Putamen (tissue), 1 donor: ENCODE measurements at places on chromosomes 2 and 18.

DNA sequence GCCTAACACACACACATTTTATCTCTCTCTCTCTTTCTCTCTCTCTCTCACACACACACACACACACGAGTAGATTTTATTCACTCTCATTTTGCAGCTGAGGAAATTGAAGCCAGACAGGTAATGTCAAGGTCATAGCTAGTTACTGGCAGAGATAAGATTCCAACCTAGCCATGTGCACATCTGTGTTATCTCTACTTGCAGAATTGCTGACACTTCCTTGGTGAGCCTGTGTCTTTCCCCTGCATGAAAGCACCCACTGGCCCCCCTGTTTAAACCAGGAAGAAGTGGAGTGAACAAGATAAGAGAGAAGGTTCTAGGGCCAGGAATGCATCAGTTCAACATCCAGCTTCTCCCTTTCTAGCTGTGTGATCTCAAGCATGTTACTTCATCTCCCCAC lies 423.7 kb downstream of the TXNL1 start:
- DNase-seq: no peak

- no peak for DNase-seq
Measured at GRCh38 chr2:215535741-215536140, 99.9 kb upstream of the FN1 start.

DNA sequence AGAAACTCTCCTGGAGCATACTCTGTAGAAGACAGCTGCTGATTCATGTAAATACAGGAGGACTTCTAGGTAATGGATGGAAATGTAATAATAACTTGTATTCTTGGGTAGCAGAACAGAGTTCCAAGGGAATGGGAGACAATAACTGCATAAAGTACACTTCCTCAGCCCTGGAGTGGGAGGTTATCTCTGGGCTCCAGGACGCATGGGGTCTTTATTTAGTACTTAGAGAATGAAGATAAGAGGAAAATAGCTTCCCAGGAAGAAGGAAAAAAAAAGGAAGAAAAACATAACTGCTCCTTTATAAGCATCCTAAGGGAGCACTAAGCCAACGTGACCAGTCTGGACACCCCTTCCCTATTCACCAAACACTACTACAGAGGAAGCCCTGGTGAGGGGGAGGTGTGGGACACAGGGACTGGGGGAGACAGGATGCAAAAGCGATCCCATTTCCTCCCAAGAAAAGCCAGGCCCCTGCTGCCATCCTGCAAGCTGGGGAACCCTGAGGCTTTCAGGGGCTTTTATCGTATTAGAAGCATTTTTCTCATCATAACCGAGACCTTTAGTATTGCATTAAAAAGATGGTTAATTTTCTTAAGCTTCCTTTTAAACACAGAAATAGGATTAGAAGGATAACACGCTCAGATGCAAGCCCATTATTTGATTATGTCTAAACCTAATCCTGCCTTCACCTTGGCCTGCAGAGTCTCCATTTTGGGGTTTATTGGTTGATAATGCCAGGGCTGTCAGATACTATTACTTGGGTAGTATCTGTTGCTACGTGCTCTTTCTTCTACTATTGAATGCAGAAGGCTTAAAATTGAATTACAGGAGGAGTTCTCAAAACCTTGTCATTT lies 78.5 kb downstream of the KLF7 start:
- no peak for DNase-seq

DNA sequence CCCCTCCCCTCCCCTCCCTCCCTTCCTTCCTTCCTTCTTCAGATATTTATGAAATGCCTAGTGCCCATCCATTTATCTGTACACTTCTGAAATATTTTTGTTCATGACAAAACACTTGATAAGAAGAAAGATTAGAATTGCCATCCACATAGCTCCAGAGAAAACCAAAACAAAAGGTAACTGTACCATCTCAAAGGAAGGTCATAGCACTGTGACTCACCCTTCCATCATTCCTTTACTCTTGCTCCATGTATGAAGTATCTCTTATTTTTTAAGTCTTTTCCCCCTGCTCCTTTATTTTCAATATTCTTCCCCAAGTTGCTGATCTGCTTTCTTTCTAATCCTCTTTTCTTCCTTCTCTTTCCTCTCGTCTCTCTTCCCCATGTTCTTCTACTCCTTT lies 9.9 kb downstream of the CNTNAP5 start:
- DNase-seq: no peak

DNA sequence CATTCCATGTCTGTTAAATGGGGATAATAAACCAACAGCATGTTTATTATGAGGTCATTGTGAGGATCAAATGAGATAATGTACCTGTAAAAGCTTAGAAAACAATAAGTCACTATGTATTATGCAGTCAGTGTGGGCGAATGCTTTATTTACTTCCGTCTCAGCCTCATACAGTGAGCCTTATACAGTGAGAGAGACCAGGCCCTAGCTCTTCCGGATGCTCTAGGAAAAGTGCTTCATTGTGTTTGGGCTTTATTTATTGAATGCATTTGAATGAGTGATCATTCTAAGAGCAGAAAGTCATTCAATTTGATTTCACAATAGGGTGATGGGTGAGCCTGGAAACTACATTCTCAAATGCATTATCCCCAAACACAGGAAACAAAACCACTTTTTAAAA lies 603.9 kb upstream of the FANCL start:
- no peak for DNase-seq

- no peak for DNase-seq
Measured at GRCh38 chr2:223459328-223459939, 142.7 kb downstream of the SCG2 start.

DNA sequence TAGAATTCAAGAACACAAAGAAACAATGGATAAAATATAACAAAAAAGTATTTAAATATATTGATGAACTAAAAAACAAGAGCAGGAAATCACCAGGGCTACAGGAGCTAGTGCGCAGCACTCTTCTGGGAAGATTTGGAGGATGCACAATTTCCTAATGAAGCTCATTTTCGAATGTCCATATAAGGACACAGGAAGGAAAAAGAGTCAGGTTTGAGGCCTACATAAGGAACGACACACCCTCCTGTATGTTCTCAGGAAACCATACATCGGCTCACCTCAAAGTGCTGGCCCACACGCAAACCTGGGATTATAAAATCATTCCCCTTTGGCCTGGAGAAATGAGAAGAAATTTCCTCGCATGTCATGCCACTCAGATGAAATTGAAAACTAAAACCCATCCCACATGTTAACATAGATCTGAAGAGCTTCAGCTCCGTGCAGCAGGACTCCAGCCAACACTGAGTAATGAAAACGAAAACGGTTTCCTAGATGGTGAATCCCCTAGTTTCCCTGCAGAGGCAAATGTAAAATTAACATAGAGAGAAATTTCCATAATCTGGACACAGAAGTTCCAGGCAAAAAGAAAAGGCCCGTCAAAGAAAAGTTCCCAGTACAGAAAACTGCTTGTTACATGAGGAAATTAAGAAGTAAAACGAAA lies 825.8 kb downstream of the SOCS6 start:
- DNase-seq: no peak

DNA sequence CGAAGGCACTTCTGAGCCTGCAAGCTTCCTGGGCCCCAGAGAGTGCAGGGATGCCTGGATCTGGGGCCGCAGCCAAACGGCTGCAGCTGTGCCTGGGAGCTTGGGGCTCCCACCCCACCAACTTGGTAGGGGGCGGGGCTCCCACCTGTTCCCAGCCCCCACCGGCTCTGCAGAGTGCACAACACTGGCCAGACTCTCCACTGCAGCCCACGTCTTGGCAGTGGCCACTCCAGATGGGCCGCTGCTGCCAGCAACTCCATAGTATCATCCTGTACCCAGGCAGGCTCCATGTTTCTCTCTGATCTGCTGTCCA lies 9.9 kb downstream of the DYSF start:
- DNase-seq: no peak

- DNase-seq: no peak
Measured at GRCh38 chr2:207974216-207974605, 51.1 kb downstream of the PLEKHM3 start.

GRCh38 chr2:48328159-48328809 lies 201.7 kb upstream of the STON1 start:
- no peak for DNase-seq

DNA sequence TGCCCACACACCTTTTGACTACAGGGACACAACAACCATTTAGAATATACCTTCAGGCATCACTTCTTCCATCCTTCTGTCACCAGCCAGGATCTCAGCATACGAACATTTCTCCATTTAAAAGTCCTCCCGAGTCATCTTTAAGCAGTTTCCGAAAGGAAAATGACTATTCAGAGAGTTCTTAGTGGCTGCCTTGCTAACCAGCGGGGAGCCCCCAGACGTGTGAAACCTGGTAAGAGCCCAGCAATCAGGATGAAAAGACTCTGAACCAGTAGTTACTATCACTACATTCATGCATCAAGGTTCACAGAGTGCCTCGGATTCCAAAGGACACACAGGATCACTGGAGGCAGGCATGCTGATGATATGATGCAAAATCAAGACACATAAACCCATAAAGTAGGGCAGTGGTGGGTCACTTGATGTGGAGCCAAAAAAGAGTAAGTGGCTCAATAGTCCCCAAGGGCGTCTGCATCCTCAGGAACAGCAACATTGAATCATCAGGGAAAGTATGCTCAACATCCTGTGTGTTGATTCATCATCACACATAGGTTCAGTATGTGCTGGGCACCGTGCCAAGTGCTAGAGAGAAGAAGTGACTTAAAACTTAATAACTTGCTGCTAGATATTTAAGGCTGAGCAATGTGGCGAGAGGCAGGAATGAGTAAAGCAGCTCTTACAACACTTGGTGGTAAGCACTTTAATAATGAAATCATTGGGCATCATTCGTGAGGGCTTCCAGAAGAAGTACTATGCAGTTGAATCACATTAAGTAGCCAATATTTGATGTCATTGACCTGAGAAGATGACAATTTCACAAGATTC lies 4.4 kb downstream of the CCL20 start:
- DNase-seq: peak; percentile 47

DNA sequence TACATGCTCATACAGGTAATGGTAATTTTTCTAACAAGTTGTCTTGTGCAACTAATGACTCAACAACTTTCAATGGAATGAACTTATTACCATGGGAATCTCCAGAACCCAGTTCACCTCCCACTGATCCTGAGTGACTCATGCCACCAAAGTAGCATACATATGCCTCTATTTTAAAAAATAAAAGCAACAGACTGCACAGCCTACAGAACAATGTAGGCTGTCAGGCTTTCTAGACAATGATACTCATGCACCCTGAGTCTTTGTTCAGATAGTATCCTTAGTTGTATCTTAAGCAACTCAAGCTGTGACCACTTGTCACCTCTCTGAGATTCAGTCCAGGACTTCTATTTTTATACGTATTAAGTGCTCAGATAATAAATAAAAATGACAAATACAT lies 531.0 kb upstream of the SETBP1 start:
- DNase-seq: peak; percentile 65

DNA sequence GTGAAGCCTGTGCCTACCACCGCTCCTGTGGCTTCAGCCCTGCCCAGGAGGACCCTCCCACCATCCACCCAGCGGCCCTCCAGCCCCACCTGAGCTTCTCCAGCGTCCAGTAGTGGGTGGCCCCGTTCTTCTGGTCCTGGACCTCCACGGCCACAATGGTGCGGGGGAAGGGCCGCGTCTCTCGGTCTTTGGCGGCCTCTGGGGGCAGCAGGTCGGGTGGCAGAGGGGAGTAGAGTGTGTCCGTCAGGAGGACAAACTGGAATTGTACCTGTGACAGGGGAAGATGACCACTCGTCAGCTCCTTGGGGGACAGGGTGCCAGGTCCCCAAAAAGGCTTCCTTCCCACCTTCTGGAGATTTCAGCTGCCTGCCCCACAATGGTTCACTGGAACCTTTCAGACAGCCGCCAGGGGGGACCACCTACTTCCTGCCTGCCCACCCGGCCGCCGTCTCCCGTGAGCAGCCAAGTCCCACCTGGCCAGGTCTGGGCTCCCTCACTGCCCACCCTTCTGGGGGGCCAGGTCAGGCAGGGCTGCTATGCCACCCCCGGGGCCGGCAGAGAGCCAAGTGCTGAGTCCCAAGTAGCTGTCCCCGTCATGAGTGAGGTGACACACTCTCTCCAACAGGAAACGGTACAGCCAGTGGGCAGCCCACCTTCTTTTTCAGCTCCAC lies 59.3 kb downstream of the KIF1A start:
- DNase-seq: no peak

GRCh38 chr2:159792599-159792998 lies 5.4 kb downstream of the CD302 start:
- no peak for DNase-seq

- DNase-seq: no peak
Measured at GRCh38 chr2:29006092-29006979, 25.2 kb downstream of the TOGARAM2 start.

DNA sequence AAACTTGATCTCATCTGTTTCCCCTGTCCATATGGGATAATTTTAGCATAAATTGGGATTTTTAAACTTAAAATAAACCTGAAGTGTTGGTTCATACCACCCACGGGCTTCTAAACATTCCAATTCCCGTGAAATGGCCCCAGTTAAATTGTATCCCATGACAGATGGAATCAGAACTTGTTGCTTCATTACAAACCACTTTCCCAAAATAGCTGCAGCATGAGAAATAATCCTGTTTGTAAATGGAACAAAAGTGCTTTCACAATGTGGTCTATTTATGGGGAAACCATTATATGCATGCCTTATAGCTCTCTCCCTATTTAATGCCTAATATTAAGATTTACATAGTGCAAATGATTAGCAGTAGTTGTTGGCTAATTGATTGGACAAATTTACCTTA lies 15.9 kb downstream of the SCG2 start:
- DNase-seq: no peak

GRCh38 chr2:28452534-28453081 lies 43.3 kb upstream of the PLB1 start:
- no peak for DNase-seq

- DNase-seq: no peak
Measured at GRCh38 chr2:97727296-97727695, 13.9 kb downstream of the ZAP70 start.
